Activated CD4-positive, alpha-beta T cell treated with anti-CD3 and anti-CD28 coated beads, Interleukin-2, amount 50 U/mL, for 4 hours (primary cell): ENCODE measurements at places on chromosomes 7 and 10.

DNA sequence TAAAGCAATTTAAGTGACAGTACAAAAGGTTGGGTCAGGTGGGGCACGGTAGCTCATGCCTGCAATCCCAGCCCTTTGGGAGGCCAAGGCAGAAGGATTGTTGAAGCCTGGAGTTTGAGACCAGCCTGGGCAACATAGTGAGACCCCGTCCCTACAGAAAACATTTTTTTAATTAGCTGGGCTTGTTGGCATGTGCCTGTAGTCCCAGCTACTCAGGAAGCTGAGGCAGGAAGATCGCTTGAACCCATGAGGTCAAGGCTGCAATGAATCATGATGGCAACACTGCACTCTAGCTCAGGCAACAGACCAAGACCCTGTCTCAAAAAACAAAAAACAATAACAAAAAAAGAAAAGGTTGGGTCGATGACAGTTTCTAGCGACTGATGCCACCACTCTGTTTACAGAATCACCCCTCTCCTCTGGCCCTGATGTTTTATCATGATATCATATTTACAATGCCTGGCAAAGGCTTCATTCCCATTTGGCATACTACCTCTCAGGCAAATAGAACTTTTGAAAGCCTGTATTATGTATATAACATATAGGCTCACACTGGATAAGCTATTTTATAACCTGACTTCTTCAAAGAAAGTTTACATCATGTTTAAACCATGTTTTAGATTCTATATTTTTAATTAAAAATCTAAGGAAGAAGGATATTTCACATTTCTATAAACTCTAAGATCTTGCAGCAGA lies 558 bp upstream of the ABCC2 start:
- no peak for DNase-seq

GRCh38 chr10:3886641-3887251 lies 101.7 kb upstream of the KLF6 start:
- DNase-seq, result no peak

GRCh38 chr10:3972460-3973301 lies 187.7 kb upstream of the KLF6 start:
- DNase-seq, result peak; percentile 23

DNA sequence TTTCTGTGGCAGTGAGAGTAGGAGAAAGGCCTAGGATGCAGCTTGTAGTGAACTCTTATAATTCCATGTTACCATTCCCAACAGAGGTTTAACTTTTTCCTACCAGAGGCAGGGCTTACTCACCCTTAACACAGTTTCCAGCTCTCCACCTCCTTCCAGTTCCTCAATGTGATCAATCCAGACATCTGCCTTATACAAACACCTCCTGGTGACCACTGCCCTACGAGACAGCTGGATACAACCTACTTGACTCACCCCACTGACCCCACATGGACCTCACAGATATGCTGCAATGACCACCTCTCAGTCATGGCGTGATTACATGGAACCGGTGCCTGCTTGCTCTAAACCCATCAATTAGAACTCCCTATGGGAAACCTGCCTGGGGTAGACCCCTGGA lies 326.5 kb downstream of the TNS3 start:
- DNase-seq, result no peak

DNA sequence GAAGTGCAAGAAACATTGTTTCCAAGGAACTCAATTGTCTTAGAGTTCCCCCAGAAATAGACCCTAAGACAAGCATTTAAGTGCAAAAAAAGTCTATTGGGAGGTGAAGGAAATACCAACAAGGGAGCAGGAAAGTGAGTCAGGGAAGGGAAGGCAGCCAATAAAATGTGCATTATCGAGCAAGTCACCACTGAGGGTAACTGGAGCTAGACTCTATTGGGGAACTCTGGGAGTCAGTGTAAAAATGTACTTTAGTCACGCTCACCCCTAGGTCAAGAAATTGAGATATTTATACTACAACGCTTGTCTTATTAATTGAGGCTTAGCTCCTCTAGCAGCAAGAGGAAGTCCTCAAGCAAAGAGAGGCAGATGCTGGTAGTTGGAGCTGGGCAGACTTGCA lies 137.7 kb downstream of the RTKN2 start:
- no peak for DNase-seq

DNA sequence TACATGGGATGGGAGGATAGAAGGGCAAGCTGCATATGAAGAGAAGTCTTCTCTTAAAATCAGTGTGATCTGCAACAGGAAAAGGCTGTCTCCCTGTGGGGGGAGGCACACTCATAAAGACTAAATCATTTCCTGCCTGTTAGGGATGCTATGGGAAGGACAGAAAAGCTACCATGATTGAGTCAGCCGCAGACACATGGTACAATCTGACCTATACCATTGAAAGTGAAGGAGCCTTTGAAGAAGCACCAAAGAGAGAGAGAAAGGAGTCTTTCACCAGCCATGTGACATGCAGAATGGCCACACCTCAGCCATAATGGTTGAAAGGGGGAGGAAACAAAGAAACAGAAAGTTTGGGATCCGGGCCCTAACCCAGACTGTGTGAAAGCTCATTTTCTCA lies 29.1 kb downstream of the NUDCD3 start:
- DNase-seq, result peak; percentile 8

GRCh38 chr7:35545831-35546230 lies 149.1 kb downstream of the HERPUD2 start:
- no peak for DNase-seq

DNA sequence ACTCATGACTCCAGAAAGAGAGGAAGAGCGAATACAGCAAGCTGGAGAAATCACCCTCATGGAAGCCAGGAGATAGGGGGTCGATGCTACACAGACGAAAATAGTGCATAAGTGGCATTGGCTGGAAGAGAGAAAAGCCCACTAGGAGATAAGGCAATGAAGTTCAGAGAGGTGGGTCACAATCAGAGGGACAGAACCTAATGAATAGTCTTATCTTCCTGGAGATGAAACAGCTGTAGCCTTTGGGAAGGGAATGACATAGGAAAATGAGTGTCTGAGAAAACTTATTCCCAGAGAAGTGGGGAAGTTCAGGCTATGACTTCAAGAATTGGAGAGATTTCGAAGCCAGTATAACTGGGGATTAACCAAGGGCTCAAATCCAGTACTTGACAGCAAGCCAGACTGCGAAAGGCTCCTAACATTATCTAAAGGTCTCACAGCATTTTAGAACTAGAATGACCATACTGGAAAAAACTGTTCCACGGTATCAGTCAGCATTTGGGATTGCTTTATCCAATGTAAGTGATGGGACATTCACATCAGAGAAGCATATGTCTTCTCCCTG lies 211.1 kb downstream of the ZNF365 start:
- DNase-seq, result no peak

DNA sequence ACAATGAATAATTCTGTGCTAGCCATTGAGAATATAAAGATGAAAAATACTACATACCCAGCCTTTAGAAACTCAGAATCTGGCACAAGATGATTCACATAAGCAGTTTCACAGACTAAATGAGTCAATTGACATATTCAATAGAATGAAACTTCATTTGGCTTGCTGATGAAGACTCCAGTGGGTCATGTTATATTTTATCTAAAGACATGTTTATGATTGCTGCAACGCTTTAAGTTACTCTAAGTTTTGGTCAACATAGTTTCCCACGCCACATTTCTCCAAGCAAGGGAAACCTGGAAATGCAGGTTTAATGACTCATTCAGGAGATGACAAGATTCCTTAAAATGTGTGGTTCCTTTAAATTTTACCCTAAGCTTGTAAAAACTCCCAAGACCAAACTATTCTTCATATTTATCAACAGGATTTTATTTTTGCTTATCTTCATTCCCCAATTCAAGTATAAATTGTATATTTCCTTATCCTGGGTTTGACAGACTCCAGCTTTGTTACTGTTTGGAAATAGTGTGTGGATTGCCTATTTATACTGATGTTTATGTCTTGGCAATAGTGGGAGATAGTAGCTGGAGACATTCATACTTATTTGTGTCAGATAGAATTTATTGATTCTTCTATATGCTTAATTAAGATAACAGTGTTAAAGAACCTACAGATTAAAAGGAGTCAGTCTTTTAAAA lies 6.6 kb downstream of the SEMA3A start:
- DNase-seq, result no peak

DNA sequence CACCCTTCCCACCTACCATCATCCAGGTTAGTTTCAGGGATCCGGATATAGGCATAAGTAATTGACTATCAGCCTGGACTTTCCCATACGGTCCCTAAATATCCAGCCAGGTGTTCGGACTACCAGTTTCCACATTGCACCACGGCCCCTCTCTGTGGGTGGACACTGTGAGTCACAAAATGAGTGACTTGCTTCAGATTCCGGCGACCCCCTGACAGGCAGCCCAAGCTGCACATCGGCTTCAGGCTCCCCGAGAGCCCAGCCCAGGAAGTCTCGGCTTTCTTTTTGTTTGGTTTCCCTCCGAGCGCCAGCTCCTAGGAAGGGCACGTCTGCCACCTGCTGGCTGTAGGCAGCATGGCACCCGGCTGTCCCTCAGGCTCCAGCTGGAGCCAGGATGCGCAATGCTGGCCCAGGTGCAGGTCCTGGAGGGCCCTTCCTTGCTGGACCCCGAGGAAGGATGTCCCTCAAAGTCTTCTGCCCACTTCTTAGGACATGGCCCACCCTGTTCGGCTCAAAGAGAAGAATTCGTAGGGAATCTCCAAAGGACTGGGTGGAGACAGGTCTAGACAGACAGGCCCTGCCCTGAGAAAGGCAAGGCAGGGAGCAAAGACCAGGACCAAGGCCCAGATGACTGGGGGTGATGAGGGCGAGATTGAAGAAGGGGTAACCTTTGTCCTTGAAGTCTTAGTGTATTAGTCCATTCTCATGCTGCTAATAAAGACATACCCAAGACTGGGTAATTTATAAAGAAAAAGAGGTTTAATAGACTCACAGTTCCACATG lies 10.6 kb downstream of the HABP2 start:
- peak; percentile 56 for DNase-seq

DNA sequence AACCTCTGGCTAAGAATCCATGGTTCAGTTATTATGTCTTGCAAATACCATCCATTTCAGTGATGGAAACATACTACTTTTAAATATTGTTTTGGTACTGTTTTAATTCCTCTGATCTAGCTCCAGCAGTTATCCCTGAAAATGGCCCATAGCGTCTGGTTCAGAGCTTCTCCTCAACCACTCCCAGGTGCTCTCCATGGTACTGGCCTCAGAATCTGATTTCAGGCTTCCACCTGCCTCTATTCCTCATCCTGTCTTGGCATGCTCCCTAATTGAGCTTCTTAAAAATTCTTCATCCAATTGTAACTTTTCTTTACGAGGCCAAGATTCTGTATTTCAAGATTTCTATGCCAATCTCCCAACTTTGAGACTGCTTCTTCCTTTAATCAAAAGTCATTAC lies 236.3 kb downstream of the HTR7 start:
- no peak for DNase-seq

GRCh38 chr10:35456153-35456720 lies 119.9 kb downstream of the CCNY start:
- DNase-seq, result no peak

GRCh38 chr7:26397796-26398426 lies 106.2 kb downstream of the SNX10 start:
- DNase-seq, result peak; percentile 0

DNA sequence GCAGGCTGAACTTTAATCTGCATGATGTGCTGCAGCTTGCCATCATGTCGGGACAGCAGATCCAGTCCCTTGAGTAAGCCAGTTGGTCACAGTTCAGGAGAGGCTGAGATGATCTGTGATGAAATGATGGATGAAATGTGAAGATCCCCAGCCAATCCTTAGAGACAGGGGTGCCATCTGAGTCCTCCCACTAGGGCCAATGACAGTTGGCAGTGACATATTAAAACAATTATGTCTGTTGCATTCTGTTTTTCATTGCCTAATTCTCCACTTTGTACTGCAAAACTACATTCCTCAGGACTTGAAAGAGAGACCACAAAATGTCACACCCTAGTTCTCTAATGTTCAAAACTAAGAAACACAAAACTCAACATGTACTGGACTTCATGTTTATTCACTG lies 66.3 kb upstream of the CAV2 start:
- no peak for DNase-seq

- no peak for DNase-seq
Measured at GRCh38 chr7:101666293-101666692, 37.2 kb upstream of the MYL10 start.

DNA sequence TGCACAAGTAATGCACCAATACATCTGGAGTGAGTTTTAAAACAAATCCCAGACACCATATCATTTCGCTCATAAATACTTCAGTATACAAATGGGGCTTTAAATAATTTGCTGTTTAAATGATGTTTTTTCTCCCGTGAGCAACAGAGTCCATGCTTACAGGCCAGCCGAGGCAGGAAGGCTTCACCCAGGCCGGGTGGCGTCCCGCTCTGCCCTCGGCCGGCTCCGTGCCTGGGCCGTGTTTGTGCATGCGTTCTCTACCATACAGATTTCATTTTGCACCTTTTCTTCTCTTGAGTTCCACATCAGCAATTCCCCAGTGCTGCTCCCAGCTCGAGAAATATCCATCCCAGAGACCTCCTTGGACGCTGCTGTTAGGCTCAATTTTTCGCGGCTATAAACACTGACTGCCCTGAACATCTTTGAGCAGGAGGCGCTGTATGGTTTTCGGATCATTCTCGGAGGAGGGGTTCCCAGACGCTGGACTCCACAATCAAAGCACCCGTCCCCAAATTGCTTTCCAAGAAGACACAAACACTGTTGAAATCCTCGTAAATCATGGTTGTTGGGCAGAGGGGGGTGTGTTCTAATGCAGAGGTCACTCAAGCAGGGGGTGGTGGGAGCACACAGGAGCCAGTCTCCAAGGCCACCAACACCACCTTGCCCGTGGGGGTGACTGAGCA lies 91.6 kb downstream of the MICALL2 start:
- no peak for DNase-seq

- no peak for DNase-seq
Measured at GRCh38 chr10:96820765-96821164, 11.3 kb upstream of the LCOR start.

GRCh38 chr7:109763611-109764010 lies 1193.9 kb downstream of the DNAJB9 start:
- DNase-seq, result no peak

DNA sequence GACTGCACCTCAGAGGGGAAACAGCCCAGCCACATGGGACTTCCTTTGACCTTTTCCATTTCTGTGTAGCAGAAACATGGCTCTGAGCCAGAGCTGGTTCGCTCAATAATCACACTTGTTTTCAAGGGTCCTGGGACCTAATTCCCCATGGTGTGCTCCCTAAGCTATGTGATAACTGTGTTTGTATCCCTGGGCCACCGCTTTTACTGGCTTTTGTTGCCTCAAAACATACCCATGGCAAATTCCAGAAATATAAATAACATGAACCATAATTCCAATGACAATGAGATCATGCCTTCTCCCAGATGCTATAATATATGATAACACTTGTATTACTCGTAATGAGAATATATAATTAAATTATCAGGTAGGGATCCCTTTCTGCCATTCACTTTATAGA lies 196.4 kb downstream of the GFRA1 start:
- DNase-seq, result no peak

GRCh38 chr10:131311402-131311660 lies 190 bp downstream of the TCERG1L start:
- no peak for DNase-seq

- no peak for DNase-seq
Measured at GRCh38 chr7:55465691-55466090, 100.6 kb downstream of the LANCL2 start.

- no peak for DNase-seq
Measured at GRCh38 chr10:44478876-44479705, 94.2 kb upstream of the CXCL12 start.

GRCh38 chr7:100090527-100091410 lies 2.0 kb downstream of the COPS6 start:
- DNase-seq, result no peak

GRCh38 chr10:44933451-44934321 lies 22.5 kb downstream of the TMEM72 start:
- no peak for DNase-seq

- DNase-seq, result no peak
Measured at GRCh38 chr7:11355399-11356005, 381.8 kb downstream of the PHF14 start.
